ENCODE measurements at places on chromosomes 3 and 15.

DNA sequence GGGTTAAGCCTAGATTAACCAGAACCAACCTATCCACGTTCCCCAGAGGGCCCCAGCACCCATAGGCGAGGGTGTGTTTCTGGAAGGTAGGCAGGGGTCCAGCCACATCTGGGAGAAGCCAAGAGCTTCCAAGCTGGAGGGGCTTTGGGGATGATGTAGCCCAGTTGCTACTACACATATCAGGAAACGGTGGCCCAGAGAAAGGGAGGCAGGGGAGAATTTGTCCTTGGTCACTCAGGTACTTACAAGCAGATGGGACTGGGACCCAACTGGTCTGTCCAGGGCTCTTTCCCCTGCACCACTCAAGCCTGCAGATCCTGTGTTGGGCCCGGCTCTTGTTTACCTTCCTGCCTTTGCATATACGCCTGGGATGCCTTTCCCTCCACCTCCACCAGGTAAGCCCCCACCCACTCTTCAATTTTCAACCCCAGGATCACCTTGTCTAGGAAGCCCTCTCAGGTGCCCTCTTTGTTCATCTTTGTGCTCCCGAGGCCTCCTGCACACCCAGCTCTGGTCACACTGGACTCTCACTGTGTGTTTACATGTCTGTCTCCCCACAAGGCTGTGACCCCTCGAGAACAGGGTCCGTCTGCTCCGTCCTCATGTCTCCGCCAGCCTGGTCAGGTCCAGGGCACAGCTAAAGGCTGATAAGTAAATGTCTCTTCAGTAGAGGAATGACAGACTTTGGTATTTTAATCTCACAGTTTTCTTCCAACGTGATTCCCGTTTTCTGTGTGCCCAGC lies 204.4 kb upstream of the LINGO1 start:
- no peak for DNase-seq

- DNase-seq = no peak
Measured at GRCh38 chr3:186425788-186426730, 64.0 kb upstream of the DGKG start.

DNA sequence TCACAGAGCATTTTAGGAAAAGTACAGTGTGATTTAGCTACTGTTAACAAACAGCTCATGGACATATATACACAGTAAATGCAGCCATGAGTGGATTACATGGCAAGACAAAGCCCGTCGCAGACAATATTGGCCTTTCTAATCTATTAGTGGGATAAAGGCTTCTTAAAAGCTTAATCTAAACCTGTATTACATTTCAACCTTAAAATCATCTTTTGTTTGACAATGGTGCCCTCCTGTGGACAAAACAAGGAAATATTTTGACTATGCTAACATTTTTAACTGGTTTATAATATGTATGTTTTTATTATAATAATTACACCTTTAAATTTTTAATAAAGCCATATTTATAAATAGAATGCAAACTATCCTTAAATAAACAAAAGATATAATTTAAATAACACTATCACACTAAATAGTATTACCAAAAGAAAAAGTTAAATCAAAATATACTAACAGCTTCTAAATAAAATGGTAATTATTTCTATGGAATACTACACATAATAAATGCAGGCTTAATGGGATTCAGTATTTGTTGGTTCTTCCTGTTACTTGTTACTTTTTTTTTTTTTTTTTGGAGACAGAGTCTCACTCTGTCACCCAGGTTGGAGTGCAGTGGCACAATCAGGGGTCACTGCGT lies 38.6 kb downstream of the TAFA4 start:
- DNase-seq = no peak

DNA sequence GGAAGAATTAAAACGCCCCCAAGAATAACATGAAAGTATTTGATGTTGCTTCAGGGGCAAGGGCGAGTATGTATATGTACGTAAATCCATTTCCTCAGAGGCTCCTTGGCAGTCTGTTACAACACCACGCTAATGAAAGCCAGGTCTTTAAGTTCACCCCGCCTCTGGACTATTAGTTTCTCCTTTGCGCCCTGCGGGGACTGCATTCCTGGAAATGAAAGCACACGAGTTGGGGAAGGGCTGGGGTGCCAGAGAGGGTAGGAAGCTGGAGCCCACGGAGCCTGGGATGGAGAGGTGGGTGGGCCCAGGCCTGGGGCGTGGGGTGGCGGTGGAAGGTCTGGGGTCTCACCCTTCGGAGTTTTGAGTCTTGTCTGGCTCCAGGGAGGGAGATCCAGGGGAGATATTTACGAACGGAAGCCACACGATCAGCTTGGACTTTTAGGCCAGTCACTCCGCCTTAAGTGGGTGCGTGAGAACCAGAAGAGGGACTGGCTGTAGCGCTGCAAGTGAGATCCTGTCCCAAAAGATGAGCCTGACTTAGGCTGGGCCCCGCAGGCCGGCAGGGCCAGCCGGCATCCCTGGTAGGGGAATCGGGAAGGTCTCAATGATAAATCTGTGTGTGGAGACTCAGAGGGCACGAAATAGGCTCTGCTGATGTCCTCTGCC lies 1.6 kb upstream of the PLCL2 start:
- no peak for DNase-seq

DNA sequence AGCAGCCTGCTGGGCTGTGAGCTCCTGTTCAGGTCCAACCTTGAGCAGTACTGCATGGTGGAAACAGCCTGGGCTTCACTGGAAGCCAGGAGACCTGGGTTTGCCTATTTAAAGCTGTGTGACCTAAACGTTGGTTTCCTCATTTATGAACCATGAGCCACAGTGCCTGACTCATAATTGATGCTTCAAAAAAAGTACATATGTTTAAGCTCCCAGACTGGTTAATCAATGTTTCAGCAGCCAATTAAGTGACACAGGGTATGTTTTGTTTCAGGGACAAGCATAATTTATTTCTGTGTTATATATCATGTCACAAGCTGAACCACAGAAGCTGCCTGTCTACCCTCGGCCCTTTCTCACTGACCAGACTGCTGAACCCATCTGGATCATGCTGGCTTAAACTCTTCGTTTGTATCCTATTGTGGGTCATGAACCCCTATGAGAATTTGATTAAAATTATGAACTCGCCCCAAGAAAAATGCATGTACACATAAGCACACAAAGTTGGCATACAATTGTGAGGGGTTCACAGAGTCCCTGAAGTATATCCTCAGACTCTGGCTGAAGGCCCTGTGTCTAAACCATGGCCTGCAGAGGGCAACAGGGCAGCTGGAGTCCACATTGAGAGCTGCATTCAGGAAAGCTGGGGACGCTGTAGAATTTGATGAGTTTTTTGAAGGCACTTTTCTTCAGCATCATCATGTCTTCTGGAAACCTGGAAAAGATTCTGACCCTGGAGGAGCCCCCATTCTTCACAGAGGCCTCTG lies 23.7 kb downstream of the HDC start:
- DNase-seq = no peak

- no peak for DNase-seq
Measured at GRCh38 chr3:160105907-160106584, 117.4 kb downstream of the IL12A start.

DNA sequence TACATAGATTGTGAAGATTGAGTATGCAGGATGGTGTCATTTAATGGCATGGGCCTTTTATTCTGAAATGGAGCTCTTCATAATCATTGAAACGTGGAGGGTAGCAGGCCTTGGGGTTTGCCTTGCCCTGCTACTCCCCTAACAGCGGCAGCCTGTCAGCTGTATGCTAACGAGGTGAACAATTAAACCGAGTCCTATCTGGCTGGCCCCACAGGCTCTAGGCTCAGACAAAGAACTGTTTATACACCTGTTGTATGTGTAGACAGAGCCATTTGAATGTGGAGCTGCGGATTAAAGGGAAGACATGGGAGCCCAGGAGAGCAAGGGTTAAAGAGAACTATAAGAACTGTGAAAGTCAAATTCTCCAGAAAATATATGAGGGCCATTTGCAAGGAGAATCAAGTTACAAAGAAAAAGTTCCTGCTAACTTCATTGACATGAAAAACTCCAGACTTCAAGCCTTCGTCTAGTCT lies 116.7 kb upstream of the CGNL1 start:
- DNase-seq = no peak

DNA sequence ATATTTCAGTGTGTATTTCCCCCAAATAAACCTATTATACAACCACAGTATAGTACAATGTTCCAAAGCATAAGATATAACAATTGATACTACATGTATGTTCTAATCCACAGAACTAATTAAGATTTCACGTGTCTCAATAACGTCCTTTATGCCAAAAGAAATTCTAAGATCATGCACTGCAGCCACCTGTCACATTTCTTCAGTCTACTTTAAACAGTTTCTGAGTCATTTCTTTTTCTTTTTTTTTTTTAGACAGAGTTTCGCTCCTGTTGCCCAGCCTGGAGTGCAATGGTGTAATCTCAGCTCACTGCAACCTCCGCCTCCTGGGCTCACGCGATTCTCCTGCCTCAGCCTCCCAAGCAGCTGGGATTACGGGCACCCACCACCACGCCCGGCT lies 190.2 kb downstream of the STAG1 start:
- no peak for DNase-seq

DNA sequence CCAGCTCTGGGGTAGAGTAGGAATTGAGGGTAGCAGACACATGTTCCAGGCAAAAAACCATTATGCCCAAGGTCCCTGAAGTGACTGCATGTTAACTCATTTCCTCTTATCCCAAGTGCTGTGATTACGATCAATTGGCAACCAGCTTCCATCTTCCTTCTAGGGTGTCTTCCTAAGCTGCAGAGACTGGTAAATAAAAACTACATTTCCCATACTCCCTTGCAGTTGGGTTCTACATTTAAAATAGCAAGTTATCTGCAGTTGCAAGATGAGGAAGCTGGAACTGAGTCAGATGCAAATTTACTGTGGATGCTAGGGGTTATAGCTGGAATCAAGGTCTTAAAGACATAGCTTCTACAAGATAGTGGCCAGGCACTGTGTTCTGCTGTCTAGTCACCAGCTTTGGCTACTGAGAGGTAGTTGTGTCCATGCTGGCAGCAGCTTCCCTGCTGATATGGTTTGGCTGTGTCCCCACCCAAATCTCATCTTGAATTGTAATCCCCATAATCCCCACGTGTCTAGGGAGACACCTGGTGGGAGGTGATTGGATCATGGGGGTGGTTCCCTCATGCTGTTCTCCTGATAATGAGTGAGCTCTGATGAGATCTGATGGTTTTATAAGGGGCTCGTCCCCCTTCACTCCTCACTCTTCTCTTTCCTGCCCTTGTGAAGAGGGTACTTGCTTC lies 51.3 kb upstream of the FBN1 start:
- no peak for DNase-seq

Measured in stimulated activated CD8-positive, alpha-beta memory T cell treated with anti-CD3 and anti-CD28 coated beads, Interleukin-4, amount 100 ng/mL, for 1 hour (primary cell).